ENCODE measurements at places on chromosomes 6 and 20.

DNA sequence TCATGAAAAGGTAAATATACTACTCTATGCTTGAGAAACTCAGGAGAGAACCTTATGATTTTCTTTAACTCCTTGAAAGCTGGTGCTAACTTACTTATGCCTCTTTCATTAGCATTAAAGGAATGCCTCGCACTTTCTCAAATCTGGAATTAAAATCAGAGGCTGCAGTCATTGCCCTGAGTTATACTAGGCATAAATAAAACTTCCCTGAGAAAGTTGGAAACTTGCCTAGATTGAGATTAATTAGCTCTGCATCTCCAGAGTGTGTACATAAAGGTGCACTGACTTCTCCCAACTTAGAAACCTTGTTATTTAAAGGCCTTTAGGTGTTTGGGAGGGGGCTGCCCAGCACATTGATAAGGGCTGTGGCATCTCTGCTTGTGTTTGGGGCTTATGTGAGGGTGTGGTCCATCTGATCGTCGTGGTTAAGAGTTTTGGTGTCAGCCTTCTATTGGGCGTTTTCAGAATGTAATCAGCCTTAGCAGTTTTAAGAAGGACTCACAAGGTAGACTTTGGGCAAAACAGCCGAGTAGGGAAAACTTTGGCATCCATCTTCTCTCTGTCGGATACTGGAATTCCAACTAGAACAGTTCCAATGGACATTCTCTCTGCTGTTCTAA, 32.1 kb upstream of the CCN6 start:
- no peak for DNase-seq

GRCh38 chr6:8535519-8535918, 100.2 kb upstream of the SLC35B3 start:
- no peak for DNase-seq

DNA sequence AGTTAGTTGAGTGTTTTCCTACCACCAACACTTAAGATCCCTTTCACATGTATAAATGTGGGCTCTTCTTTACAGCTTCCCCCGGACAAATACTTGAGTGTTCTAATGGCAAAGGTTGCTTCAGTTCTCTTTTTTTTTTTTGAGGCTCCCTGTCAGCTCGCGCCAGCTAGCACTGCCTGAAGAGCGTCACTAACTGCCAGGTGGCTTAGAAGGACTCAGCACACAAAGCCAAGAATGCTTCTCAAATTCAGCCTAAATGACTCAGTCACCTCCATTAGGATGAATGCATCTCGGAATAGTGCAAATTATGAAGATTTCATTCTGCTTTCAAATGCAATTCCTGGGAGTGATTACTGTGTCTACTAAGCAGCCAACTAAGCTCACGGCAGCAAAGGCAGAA, 150.7 kb upstream of the BTBD3 start:
- peak; percentile 65 for DNase-seq

DNA sequence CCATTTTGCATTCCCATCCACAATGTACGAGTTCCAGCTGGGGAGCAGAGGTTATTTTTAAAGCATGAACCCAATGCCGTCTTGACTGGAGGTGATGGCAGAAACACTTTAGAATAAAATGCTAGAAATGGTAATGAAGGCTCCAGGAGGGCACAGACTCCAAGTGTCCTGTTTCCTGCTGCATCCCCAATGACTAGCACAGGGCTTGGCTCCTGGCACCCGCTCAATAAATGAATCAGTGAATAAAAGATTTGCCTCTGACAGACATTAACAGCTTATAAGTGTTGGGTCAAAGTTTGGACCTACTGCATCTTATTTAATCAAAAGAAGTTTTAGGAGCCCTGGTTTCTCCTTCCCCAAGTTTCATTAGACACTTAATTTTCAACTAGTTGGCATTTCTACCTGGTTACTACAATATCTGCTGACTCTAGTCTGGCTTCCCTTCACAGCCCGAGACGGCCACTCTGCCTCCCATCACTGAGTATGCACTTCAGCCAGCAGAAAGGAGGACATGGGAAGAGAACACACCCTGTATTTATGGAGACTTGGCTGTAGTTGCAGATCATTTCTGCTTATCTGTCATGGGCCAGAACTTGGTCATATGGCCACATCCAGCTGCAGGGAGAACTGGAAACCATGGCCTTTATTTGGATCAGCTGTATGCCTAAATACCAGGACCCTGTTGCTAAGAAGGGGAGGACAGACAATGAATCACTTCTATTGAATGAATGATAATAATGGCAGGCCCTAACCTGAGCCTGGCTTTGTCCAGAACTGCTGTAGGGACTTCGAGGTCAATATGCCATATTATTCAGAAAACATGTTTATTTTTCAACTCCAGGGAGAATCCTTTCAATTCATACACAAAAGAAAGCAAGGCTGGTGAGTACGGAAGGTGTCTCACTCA, 63.1 kb downstream of the TTI1 start:
- no peak for DNase-seq

- no peak for DNase-seq
Measured at GRCh38 chr20:44837946-44838345, 27.6 kb upstream of the RIMS4 start.

GRCh38 chr6:34068462-34069044, 77.3 kb downstream of the GRM4 start:
- DNase-seq, result no peak

- DNase-seq, result no peak
Measured at GRCh38 chr6:87407561-87407900, 241 bp upstream of the CFAP206 start.

DNA sequence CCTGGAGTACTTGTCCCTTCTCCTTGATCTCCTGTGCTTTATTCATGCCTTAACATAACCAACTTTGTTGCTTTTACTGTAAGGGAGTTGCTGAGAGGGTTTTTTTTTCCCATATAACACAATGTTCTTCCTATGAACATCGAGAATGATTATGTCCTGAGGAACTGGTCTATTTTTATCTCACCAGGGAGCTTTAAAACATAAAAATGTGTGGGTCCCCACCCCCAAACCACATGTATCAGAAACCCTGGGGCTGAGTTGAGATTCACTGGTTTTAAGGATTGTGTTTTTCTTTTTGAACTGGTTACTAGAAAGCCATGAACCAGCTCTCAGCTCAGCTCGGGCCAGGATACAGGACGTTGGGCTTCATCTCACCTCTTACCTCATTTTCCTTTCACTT, 118.5 kb upstream of the JAG1 start:
- DNase-seq, result no peak

DNA sequence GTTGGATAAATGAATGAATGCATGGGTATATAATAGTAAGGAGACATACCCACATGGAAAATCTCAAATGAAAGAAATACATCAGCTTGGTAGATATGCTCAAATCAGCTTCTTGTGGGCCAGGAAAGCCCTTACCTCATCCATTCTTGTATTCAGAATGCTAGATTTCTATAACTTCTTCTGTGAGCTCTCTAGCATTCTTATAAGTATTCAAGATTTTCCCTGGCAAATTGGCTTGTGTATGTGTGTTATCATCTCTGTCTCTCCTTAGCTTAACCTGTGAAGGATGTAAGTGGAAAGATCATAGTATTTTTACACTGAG, 100.8 kb downstream of the OR2B2 start:
- no peak for DNase-seq

DNA sequence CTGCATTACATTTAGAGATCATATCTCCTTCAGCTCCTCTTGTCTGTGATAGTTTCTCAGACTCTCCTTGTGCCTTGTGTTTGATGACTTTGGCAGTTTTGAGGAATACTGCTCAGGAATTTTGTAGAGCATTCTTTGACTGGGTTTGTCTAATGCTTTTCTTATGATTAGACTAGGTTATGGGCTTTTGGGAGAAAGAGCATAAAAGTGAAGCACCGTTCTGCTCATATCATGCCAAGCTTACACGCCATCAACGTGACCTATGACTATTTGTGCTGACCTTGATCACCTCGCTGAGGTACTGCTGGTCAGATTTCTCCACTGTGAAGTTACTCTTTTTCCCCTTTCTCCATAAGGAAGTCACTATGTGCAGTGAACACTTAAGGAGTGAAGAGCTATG, 256.0 kb downstream of the LY86 start:
- no peak for DNase-seq

DNA sequence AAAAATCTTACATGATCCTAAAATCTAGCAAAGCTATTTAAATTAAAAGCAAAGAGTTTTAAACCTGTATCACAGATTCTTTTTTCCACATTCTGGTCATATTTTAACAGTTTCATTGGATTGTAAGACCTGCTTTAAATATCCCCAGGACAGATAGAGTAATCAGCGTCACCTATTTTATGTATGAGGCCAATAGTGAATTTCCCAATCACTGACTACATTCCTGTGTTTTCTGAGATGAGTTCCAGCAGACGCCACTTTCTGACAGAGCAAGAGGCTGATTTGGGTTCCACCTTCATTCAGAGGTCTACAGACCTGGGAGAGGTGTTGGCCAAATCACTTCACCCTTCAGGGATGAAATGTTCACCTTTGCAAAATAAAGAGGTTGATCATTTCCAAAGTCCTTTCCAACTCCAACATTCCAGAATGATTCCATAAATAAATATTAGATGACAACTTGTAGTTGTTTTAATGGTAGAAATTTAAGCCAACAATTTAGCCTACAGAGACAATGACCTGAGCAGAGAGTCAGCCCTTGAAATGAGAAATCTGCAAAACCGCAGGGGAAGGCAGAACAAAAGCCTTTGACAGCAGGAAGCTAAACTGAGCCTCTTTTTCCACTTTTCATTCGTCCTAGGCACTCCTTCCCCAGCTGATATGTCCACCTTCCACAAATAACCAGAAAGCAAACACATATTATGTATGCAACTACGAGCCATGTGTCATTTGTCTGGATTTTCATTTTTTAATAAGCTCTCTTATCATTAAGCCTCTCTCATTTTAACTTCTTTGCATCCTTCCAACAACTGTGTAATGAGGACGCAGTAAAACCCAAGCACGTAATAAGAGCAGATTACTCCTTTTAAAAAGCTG, 105.2 kb downstream of the TFAP2A start:
- DNase-seq, result no peak

DNA sequence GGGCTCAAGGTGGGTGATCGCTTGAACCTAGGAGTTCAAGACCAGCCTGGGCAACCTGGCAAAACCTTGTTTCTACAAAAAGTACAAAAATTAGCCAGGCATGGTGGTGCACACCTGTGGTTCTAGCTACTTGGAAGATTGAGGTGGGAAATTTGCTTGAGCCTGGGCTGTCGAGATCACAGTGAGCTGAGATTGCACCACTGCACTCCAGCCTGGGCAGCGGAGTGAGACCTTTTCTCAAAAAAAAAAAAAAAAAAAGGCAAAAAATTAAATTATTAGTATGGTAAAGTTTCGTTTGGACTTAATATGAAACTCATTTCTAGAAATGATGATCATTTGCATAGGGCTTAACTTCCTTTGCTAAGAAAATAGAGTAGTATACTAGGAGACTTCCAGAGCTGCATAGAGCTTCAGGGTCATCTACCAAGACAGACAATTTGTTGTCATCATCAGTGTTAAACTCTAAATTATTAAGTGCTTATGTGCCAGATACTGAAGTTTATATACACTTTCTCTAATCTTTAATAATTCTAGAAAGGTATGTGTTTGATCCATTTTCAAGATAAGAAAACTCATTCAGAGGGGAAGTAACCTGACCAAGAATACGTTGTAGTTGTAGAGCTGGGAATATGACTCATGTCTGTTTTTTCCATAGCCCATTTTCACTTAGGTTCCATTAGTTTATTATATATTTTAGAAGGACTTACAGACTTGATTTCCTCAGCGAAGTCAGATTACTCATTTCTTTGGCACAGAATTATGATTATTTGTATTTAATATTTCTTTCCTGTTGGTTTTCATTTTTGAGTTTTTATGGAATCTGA, 84.5 kb downstream of the SLC16A10 start:
- no peak for DNase-seq

DNA sequence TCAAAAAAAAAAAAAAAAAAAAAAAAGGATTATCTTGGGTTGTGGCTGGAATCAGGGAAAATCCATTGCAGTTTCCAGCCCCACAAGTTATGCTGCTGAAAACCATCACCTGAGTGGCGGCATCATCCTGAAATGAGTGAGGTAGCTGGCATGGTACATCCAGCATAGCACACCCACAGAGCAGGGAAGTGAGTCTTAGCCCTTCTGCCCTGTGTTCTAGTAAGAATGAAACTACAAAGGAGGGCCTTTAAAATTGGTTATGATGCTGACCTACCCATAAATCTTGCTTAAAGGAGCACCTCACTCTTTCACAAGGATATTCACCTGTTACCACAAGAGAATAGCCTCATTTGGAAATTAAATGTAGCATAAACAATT, 119.2 kb downstream of the NFATC2 start:
- no peak for DNase-seq

GRCh38 chr20:53940907-53941545, 129.4 kb downstream of the BCAS1 start:
- no peak for DNase-seq

GRCh38 chr6:48757661-48758060, 646.7 kb upstream of the PTCHD4 start:
- DNase-seq, result no peak

- DNase-seq, result no peak
Measured at GRCh38 chr6:132830334-132830751, 16.0 kb downstream of the RPS12 start.

GRCh38 chr6:134683783-134684422, 266.0 kb downstream of the ALDH8A1 start:
- no peak for DNase-seq

DNA sequence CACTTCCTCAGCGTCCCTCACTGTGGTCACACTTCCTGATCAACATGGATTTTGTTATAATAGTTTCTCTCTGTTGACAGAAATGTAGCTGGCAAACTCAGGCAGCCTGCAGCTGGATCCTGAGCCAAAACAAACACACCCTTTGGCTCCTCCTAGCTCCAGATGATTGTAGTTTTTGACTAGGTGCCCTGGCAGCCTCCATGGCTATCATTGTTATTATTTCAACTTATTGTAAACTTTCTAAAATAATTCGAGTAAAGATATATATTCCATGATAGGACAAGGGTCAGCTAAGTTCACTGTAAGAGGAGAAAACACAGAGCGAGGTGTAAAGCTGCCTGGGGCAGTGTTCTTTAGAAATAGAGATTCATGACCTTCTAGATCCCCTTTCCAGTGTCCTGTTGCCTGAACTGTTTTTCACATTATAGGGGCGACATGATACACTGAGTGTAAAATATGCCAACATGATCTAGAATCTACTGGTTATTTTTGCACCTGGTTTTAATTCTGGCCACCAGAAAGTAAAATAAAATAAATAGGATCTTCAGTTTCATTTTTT, 98.2 kb upstream of the HDGFL1 start:
- DNase-seq, result no peak

GRCh38 chr6:10733863-10734262, 11.0 kb downstream of the TMEM14C start:
- DNase-seq, result no peak

Measured in H9 (cell line).